ENCODE measurements at places on chromosomes 4 and X. TPM values are rescaled to one million over a fixed set of nuclear protein-coding genes. Genes with fewer than 3 reads are reported as not detected.

- no peak for DNase-seq
These were observed 33.6 kb upstream of the HEPH start for GRCh38 chrX:66130469-66130868.

ITM2A gene
- total RNA-seq: 148 TPM

EGFL6 gene
- total RNA-seq: 1.7 TPM

DCUN1D4 gene
- 34.1 TPM for total RNA-seq
